Osteoblast (primary cell): ENCODE measurements at places on chromosomes 1 and 21.

- DNase-seq: peak; percentile 98
These were observed 4.1 kb downstream of the ZC3H12A start for GRCh38 chr1:37478451-37478881.

DNA sequence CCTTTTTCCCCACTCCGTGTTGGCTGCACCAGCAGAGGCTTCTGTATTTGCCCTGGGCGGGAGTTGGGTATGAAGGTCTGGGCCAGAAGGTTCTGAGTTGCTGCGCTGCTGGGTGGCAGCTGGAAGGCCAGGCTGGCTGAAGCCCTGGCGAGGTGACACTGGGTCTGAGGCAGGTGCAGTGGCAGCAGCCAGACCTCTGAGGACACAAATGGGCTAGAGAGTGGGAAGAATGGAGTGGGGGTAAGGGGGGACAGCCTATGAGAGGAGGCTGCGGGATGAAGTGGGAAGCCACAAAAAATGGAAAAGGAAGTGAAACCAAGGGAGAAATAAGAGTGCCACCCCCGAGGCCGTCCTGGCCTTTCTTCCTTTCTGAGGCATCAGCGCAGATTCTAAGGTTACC, 53.2 kb downstream of the STX6 start:
- no peak for DNase-seq

- DNase-seq: no peak
These were observed 1.5 kb downstream of the SETDB1 start for GRCh38 chr1:150927624-150928023.

DNA sequence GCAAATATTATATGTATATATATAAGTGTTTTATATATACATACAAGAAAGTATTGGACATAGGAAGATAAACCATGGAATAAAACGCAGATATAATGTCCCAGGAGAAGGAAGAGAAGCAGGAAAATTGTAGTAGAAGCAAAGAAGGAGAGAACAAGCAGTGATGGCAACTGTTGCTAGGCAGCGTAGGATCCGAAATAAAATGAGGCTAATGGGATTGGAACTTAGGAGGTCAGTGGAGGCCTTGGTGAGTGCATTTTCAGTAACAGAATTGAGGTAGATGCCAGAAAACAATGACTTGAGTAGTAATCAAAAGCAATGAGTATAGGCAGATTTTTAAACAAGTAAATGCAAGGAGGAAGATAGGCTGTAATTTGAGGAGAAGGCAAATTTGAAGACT, 265.8 kb downstream of the LRRC7 start:
- no peak for DNase-seq

GRCh38 chr1:82598337-82598736, 797.6 kb downstream of the ADGRL2 start:
- DNase-seq: no peak

GRCh38 chr1:169196581-169196980, 90.1 kb downstream of the ATP1B1 start:
- DNase-seq: no peak

- no peak for DNase-seq
These were observed 56.4 kb upstream of the SCCPDH start for GRCh38 chr1:246667773-246668172.

- DNase-seq: peak; percentile 84
These were observed 136.4 kb upstream of the KCNE2 start for GRCh38 chr21:34227386-34227852.

DNA sequence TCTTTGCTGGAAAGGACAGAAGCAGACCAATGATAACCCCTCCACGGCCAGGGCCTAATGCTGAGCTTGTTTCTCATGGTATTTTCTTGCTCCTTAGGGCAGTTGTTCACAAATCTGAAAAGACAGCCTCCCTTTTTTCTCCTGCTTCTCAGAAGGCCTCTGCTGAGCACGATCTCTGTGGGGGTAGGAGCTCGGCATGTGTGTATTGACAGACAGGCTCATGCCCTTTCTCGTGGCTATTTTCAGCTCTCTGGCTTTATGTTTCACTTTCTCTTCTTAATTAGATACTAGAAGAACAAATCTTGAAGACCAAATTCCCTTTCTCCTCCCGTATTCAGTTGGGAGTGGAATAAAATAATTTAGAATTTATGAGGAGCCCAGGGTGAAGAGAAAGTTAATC, 768 bp upstream of the RIIAD1 start:
- peak; percentile 90 for DNase-seq

- no peak for DNase-seq
These were observed 33.4 kb upstream of the KAZN start for GRCh38 chr1:14565090-14565489.

GRCh38 chr21:44708213-44708865, 3.0 kb downstream of the TSPEAR start:
- DNase-seq: peak; percentile 68

- DNase-seq: no peak
These were observed 72.5 kb downstream of the UROD start for GRCh38 chr1:45084562-45084961.

DNA sequence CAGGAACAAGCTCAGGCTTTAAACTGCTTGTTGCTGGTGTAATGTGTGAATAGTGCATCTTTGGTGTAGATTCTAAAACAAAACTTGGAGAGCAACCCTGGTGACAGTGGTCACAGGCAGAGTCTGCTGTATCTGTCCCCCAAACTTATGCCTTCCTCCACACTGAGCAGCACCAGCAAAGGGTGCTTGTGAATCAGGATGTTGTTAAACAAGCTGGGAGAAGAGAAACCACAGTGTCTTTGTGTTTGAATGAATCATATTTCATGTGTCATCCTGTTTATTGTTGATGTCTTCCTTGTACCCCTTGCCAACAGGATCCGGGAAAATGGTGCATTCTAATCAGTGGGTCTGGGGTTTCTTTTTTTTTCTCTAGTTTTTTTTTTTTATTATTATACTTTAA, 91.9 kb upstream of the COG2 start:
- DNase-seq: no peak

- peak; percentile 44 for DNase-seq
These were observed 140.9 kb downstream of the RHOU start for GRCh38 chr1:228876187-228876586.

- no peak for DNase-seq
These were observed 288.9 kb downstream of the TM2D1 start for GRCh38 chr1:61436016-61436415.

- no peak for DNase-seq
These were observed 37.9 kb upstream of the RHOU start for GRCh38 chr1:228697207-228698016.

DNA sequence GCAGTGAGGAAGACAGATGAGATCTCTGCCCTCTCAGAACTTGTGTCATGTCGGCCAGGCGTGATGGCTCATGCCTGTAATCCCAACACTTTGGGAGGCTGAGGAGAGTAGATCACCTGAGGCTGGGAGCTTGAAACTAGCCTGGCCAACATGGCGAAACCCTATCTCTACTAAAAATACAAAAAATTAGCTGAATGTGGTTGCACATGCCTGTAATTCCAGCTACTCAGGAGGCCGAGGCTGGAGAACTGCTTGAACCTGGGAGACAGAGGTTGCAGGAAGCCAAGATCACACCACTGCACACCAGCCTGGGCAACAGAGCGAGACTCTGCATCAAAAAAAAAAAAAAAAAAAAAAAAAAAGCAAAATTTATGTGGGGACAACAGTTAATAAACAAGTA, 40.9 kb upstream of the RALGPS2 start:
- no peak for DNase-seq

DNA sequence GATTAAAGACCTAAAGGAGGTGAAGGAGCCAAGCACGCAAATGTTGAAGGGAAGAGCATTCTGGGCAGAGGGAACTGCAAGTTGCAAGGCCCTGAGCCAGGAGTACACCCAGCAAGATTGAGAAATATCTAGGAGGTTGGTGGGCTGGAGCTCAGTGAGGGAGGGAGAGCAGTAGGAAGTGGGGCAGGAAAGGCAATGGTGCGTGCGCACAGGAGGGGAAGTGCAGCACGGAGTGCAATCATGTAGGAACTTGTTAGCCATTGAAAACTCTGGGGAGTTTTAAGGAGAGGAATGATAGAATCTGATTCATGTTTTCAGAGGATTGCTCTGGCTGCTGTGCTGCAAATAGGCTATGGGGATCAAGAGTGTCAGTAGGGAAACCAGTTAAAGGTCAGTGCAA, 13.2 kb upstream of the IGSF3 start:
- DNase-seq: no peak

DNA sequence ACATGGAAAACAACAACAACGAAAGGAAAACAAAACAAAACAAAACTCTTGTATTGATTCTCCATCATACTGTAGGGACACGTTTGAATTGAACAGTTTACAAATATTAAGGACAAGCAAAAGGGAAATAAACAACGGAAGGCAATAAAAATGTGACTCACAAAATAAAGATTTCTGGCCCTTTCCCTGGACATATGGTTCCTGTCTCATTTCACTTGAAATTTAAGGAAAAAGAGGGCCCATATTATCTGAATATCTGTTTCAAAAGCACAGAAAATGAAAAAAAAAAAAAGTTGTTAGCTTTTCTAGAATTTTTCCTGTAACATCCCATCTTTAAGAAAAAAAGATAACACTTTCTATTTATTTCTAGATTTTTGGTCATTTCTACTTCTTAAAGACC, 3.6 kb upstream of the PKN2 start:
- no peak for DNase-seq

DNA sequence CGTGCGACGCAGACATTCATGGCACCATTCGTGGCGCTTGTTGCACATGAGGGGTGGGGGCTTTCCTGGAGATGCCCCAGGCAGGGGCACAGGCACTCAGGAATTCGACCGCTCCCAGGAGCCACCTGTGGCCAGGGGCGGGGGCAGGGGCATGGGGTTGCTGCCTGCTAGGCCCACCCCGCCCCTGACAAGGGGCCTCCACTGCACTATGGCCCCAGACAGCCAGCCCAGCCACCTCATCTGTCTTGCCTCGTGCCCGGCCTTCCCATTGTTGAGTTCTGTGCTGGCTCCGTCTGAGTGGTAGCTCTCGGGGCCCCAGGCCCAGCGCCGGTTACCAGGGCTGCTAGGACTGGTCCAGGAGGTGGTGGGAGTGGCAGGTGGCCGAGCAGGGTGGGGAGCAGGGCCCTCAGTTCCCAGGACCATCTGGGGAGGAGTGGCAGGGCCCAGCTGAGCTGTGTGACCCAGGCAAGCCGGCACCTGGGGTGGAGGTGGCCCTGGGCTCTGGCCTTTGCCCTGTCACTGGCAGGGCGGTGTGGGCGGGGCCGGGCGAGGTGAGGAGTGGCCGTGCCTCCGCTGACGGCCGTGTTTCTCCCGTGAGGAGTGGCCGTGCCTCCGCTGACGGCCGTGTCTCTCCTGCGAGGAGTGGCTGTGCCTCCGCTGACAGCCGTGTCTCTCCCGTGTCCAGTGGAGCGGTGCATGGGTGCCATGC, 1.9 kb downstream of the PLCH2 start:
- DNase-seq: no peak

GRCh38 chr1:185768371-185768770, 34.2 kb downstream of the HMCN1 start:
- DNase-seq: no peak

GRCh38 chr21:40158366-40158765, 291.1 kb downstream of the PCP4 start:
- no peak for DNase-seq

DNA sequence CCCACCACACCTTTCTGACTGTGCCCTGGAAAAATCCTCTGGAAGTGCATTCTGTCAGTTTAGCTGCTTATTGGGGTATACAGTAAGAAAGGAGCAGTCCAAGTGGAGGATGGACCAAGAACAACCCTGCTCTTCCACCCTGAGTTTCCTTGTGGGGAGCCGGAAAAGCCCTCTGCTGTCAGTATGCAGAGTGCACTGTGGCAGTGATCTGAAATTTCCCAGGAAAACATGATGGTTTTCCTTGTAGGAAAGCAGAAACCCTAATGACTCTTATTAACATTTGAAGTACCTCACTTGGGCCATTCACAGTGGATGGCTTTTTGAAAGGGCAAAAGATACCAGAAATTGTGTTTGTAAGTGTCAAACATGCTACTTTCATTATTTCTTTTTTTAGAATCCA, 20.5 kb downstream of the ELAVL4 start:
- DNase-seq: no peak

GRCh38 chr1:21818656-21819055, 6.6 kb downstream of the LDLRAD2 start:
- peak; percentile 97 for DNase-seq

GRCh38 chr1:12798911-12799310, 7.7 kb downstream of the PRAMEF1 start:
- DNase-seq: no peak

- no peak for DNase-seq
These were observed 11.6 kb upstream of the CD46 start for GRCh38 chr1:207740207-207740606.

DNA sequence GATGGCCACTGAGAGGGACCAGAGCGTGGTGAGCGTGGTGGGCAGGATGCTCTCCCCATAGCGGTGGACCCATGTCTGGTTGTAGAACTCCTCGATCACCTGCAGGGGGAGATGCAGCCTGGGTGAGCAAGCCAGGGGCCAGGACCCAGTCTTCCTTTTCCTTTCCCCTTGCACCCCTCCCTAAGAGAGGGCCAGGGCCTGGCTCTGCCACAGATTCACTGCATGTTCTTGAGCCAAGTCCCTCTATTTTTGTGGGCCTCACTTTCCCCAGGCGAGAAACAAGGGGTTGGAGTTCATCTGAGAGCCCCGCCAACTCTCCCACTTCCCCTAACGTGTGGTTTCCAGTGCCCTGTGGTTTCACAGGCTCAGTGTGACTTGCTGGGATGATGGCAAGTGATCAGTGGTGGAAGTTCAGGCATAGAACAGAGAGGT, 27.5 kb downstream of the SLC2A1 start:
- DNase-seq: peak; percentile 97

DNA sequence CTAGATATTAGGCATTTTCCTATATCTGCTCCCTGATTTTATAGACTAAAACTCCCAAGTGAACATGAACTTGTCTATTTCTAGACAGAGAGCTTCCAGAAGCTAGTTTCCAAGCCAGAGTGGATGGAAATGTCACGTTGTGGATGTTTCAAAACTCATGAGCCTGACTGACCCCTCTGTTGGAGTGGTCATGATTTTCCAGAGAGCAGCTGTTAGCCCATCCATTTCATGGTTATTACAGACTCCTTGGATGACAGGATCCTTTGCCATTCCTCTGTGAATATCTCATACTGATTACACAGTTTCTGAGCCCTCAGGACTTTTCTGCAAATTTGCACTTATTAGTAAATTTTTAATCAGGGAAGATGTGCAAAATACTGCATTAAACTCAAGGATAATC, 76.8 kb upstream of the ATF3 start:
- DNase-seq: no peak

- DNase-seq: no peak
These were observed 38.5 kb downstream of the PTPRF start for GRCh38 chr1:43569175-43569574.

GRCh38 chr1:153261281-153262069, 2.0 kb downstream of the LORICRIN start:
- peak; percentile 78 for DNase-seq

- DNase-seq: peak; percentile 80
These were observed 96.0 kb downstream of the NRIP1 start for GRCh38 chr21:14968821-14969220.
